ENCODE measurements at places on chromosomes 16 and 17. TPM values are rescaled to one million over a fixed set of nuclear protein-coding genes. Genes with fewer than 3 reads are reported as not detected.

PERCC1 gene
- polyA plus RNA-seq: not detected

DNA sequence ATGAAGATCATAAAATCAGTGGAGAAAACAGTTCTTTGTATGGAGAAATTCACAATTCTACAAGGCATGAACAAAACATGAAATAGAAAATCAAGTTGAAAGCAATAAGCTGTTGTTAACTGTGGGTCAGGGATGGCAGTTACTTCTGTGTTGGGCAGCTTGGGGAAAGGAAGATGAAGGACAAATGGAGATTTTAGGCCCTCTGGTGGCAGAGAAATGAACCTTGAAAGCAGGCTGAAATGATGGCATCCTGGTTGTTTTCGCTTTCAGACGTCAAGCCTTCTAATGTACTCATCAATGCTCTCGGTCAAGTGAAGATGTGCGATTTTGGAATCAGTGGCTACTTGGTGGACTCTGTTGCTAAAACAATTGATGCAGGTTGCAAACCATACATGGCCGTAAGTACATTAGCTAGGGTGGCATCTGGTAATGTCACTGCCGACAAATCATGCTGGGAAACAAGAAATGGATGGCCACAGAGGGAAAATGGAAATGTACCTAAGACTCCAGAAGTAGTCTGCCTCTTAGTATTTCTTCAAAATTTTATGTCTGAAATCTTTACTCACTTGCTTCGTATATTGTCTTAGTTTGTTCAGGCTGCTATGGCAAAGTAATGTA, 108.9 kb downstream of the MAP2K6 start:
- no peak for DNase-seq

- DNase-seq: no peak
Measured at GRCh38 chr16:52364500-52364899, 182.4 kb downstream of the TOX3 start.

- DNase-seq: peak; percentile 48
Measured at GRCh38 chr17:17354560-17355349, 51.6 kb downstream of the NT5M start.

GRCh38 chr17:9307313-9307998, 268.2 kb downstream of the STX8 start:
- no peak for DNase-seq

SBK1 gene
- 15.1 TPM for polyA plus RNA-seq

GRCh38 chr16:60214311-60214710, 1480.2 kb upstream of the GOT2 start:
- no peak for DNase-seq

HNF1B gene
- polyA plus RNA-seq: 1.5 TPM

WFDC1 gene
- 5.0 TPM for polyA plus RNA-seq

GRCh38 chr17:40307001-40307730, 1.8 kb upstream of the RARA start:
- DNase-seq: no peak

DNA sequence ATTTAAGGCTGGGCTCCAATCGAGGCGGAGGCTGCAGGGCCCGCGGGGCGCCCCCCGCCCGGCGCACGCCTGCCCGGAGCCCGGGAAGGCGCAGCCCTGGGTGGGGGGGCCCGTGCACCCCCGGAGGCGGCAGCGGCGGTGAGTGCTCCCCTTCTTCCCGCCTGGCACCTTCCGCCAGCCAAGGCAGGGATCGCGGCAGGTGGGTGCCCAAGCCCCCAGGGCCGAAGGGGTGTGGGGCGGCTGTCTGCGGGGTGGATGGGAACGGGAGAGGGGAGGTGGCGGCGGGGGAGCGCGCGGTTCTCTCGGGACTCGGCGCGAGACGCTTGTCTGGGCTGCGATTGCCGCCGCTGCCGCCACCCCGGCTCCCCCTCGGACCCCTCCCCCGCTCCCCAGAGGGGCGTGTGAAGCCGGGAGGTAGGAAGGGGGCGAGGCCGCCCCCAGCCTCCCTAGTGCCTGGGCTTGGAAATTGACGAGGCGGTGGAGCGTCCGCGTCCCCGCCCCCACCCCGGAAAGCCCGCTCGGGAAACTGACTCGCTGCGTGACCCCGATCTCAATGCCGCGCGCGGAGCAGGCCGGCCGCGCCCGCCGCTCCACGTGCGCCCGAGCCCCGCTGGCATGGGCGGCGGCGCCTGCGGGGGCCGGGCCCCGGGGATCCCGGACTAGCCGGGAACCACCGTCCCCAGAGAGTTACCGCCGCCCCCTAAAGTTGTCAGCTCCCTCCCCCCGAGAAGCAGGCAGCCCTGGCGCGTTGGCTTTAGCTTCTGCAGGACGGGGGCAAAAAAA, 231.5 kb downstream of the MRTFB start:
- DNase-seq: no peak

CACNG5 gene
- polyA plus RNA-seq: 3.0 TPM

TMC5 gene
- 0.30 TPM for polyA plus RNA-seq

ATP1B2 gene
- polyA plus RNA-seq: 18.3 TPM

TP53TG3 gene
- polyA plus RNA-seq: not detected

DNA sequence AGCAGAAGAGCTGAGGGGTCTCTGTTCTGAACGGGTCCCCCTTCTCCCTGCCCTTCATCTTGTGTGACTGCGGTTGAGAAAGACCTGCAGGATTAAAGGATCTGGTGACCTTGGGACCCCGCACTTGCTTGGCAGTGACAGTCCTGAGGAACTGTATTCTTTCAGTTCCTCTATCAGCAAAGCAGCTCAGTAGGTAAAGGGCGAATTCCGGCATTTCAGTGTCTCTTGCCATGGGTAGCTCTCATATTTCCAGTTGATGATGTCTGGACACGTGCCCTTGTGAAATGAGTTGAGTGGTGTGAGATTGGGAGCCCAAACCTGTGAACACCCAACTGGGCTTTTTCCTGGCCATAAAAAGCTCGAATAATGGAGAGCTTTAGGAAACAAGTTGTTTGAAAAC, 135.7 kb downstream of the PRKCA start:
- no peak for DNase-seq

DNA sequence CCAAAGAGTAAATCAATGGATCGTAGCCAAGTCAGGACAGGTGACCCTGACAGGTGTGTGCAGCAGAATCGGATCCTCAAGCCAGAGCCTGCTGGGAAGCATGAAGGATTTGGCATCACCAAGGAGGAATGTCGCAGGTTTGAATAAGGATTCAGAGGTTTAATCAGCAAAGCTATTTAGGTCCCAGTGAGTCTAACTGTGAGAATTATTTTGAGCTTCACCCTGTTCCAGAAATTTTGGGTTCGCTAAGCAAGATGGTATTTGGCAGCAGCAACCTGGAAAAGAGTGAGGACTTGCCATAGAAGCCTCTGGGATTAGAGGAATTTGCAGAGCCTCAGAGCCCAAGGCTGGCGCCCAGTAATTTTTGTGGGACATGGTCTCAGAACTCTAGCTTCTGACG, 173.0 kb downstream of the CCDC182 start:
- DNase-seq: no peak

GRCh38 chr17:1909985-1910384, 80.2 kb downstream of the RPA1 start:
- no peak for DNase-seq

GRCh38 chr17:72381597-72382397, 261.0 kb downstream of the SOX9 start:
- DNase-seq: no peak

GRCh38 chr17:40873801-40874200, 6.8 kb upstream of the KRT12 start:
- no peak for DNase-seq
